ENCODE measurements at places on chromosomes 3 and 15.

DNA sequence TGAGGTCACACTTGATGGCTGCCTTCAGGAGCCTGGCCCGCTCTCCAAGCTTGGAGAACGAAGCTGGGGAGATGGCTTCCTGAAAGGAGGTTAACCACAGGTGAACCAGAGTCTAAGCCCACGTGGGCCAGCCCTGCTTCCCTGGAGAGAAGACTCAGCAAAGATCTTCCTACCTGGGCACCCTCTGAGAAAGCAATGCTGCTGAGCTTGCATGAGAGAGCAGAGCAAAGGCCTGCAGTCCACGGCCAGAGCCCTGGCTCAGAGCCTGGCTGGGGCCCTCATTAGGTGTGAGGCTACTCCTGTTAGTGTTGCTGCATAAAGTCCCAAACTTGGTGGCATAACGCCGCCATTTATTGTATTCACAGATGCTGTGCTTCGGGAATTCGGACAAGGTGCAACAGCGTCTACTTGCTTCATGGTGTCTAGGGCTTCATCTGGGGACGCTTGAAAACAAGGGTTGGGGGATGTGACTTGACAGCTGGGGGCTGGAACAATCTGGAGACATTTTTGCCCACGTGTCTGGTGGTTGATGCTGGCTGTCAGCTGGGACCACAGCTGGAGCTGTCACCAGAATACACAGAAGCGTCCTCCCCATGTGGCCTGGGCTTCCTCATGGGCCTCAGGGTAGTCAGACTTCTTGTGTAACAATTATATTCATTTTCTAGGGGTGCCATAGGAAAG is 87.9 kb upstream of the MEF2A start:
- peak; percentile 58 for DNase-seq

- DNase-seq: peak; percentile 90
These were observed 626 bp upstream of the PTPRG start for GRCh38 chr3:61560517-61561373.

- peak; percentile 66 for DNase-seq
These were observed 12.8 kb downstream of the SNAP23 start for GRCh38 chr15:42508263-42508690.

- peak; percentile 90 for DNase-seq
These were observed 227.3 kb downstream of the ITPR1 start for GRCh38 chr3:4720316-4721075.

DNA sequence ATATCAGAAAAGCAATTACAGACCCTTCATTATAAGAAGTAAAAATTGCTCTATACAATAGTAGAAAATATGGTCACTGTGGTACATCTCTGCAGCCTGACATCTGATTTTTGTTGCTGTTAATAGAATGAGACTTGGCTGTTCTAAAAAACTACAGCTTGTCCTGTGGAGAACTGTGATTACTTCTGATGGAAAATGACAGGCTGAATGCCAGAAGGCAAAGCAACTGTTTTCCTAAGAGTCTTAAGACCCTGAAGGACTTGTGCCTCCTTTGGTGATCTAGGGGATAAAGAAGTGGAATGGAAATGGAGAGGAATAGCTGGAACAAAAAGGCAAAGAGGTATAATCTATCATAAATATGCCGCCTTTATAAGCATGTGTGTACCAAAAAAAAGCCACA is 314.8 kb downstream of the BCHE start:
- no peak for DNase-seq

DNA sequence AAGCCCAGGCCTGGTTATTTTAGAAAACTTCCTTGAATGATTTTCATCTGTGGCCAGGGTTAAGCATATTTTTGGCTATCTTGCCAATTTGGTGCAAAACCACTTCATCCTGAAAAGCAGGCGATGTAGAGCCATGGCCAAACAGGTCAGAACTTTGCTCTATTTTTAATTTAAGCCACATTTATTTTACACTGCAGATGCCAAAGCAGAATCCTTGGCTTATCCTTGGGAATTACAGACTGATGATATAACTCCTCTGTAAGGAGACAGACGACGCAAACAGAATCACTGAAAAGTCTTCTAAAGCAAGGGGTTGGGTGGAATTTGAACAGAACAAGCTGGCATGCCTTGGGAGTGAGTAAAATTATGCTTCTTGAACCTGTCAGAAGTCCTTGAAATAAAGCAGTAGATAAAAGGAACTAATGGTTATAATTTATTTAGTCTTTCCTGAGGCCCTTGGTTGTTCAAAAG is 121.9 kb downstream of the CHST2 start:
- no peak for DNase-seq

GRCh38 chr15:27028858-27029477 is 58.0 kb downstream of the GABRG3 start:
- no peak for DNase-seq

GRCh38 chr3:176615826-176616225 is 581.5 kb downstream of the TBL1XR1 start:
- DNase-seq: no peak
